T follicular helper cell (primary cell): ENCODE measurements at places on chromosomes 2 and 18.

DNA sequence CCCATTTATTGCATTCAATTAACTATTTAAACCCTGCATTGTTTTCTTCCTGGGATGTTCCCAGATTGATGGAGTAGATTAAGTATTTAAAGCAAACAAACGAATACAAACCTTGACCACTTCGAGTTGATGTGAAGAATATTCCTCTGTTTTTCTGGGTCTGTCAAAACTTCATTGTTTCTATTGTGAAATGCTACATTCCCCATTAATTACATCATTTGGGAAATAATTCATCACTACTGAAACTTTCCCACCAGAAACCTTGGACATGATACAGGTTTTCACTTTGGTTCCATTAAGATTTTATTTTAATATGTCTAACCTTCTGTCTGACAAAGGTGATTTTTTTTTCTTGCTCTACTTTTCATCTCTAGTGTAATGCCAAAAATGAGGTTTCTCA is 365.1 kb upstream of the ETAA1 start:
- no peak for DNase-seq

DNA sequence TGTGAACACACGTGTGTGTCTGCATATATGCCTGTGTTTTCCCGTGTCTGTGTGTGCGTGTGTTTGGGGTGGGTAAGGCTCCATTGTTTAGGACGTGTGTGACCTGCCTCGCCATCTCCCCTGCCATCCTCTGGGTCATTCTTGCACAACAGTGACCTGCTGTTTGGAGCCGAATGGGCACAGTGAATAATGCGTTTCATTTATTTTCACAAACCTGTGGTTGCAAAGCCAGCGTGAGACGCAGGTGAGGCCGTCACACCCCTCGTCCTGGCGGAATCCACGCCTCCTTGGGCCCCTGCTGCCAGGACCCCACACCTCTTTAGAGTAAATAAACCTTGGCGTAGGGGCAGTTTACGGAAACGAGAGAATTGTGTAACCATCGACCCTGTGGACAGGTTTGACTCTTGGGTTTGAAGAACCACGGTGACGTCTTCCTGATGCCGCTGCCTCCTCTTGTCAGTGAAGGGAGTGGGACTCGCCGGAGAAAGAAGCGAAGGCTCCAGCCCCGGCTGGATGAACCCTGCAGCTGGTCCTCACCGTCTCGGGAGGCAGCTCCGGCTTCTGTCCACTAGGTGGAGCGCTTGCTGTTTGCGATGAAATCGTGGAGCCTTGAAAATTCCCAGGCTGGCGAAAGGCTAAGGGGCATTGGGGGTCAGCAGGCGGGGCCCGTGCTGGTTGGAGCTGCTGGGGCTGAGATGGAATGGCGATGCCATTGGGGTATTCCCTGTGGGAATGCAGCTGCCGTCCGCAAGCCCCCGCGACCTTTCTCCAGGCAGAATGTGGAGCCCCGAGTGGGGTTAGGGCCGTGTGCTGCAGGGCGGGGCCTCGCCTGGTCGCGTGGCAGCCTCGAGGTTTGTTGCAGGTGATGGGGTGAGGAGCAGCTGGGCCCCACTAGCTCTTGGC is 81.1 kb downstream of the RTP5 start:
- peak; percentile 33 for DNase-seq

DNA sequence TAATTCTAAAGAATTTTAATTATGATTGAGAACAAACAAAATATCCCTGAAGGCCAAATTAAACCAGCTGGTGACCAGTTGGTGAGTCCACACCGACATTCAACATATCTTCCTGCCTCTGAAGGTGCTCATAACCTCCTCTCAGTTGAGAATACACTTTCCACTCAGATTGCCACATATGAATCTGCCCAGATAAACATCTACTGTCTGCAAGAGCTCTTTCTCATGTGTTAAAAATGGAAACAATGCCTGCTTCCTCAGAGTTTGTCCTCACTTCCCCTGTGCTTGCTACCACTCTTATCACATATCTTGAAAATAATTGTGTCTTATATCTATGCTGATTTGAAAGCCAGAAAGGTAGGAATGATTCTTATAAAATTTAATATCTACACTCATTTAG is 177.7 kb upstream of the GULP1 start:
- no peak for DNase-seq

DNA sequence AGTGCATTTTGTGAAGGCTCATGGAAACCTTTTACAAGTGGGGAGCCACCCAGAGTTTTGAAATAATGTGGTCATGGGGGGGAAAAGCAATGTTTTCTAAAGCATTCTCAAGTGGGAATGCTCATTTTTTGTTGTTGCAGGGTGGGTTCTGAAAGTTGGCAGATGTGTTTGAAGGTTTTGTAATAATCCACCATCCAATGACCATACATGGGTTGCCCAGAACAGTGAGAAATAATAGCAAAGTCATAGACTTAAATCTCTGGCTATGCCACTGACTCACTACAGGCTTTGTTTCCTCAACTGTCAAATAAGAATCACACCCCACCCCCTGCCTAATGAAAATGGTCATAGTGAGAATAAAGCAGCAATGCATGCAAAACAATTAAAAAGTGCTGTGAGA is 2.9 kb downstream of the DSG3 start:
- DNase-seq, result no peak

- no peak for DNase-seq
These were observed 34.1 kb downstream of the RASGRP3 start for GRCh38 chr2:33510586-33510968.

DNA sequence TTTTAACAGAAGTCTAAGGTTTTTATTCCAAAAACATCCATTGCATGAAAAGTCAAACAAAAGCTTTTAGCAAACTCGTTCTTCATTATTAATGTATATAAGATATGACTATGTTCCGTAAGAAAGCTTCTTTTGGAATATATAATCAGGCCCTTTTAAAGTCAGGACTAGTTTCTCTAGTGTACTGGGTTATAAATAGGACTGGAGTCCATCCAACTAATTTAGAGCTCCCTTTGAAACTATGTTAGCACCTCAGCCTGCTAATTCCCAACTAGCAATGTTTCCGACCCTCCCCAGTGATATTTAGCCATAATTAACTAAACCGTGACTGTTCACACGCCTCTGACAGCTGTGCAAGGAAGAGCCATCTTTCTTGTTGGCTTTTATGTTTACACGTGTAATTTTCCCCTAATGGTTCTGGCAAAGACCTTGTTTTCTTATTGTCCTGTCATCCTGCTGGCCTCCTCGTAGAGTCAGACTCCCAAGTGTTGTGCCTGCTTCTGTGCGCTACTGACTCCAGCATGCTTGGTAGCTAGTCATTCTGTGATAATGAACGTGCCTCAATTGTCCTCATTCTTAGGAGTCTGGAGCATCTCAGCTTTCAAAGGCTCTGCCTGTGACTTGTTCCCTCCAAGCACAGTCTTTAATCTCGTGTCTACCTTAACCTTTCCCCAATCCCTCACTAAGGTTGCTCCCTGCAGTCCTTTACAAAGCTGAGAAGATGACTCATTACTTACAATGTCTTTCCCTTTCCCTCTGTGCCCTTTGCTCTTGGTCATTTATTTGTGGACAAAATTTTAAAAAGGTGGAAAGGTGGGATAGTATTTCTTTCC is 172.2 kb upstream of the RASGRP3 start:
- no peak for DNase-seq

- no peak for DNase-seq
These were observed 30.7 kb upstream of the IL1R1 start for GRCh38 chr2:102111823-102112222.

- no peak for DNase-seq
These were observed 364.0 kb upstream of the SLC14A2 start for GRCh38 chr18:45251236-45251635.

DNA sequence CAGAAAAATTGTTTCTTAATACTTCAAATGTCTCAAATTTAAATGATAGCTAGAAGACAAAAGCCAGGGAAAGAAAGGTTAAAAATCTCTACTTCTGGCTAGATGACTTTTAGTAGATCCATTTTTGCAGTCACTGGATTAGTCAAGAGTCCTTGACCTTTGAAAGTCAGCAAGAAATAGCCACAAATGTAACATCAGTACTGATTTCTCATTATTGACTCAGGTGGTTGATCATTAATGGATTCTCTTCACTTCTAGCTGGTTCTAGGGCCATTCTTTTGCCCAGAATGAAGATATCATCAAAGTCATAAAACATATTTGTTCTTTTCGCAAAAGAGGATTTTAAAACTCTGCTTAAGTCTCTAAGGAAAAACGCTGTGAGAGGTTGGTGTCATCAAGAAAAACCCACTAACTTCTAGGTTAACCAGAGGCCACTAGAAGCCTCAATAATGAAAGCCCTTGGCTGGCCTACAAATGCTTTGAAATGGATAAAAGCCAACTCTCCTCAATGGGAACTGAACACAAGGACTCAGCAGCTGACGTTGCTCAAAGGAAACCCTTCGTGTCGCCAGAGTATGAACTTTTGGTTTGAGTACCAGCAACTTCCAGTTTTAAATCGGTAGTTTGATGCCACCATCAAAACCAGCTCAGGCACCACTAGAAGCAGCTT is 66.3 kb downstream of the IRS1 start:
- DNase-seq, result no peak

DNA sequence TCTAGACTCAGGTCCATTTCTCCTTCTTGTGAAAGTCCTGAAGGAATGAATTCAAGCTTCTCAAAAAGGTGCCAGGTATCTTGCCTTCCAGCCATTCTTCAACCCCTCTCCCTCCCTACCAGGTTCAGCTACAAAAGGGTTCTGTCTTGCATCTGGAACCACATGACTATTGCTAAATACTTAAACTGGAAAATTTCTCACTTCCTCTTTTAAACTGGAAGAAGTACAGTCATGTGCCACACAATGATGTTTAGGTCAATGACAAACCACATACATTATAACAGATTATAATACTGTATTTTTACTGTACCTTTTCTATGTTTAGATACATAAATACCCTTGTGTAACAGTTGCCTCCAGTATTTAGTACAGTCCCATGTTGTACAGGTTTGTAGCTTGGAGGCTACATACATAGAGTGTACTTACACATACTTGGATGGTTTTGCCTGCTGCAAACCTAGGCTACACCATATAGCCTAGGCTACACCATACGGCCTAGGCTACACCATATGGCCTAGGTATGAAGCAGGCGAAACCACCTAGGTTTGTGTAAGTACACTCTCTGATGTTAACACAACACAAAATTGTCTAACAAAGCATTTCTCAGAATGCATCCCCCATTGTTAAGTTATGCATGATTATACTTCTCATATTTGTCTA is 142.0 kb upstream of the DNMT3A start:
- no peak for DNase-seq

GRCh38 chr2:66507673-66508201 is 72.8 kb downstream of the MEIS1 start:
- no peak for DNase-seq
